Hindlimb muscle (tissue), 1 donor: ENCODE measurements at places on chromosomes 2 and 18. TPM values are rescaled to one million over a fixed set of nuclear protein-coding genes. Genes with fewer than 3 reads are reported as not detected.

EPC2 gene
- 26.4 TPM for polyA plus RNA-seq

IL1R2 gene
- 0.31 TPM for polyA plus RNA-seq

L3MBTL4 gene
- polyA plus RNA-seq = 1.2 TPM

CPO gene
- 0.37 TPM for polyA plus RNA-seq

ABCB6 gene
- polyA plus RNA-seq = 36.1 TPM

UNC80 gene
- polyA plus RNA-seq = 2.8 TPM

SP5 gene
- polyA plus RNA-seq = 5.5 TPM

NTSR2 gene
- polyA plus RNA-seq = not detected

ACOXL gene
- 0.32 TPM for polyA plus RNA-seq

RESP18 gene
- polyA plus RNA-seq = not detected

ANKRD30B gene
- polyA plus RNA-seq = not detected

CD207 gene
- 0.27 TPM for polyA plus RNA-seq

AQP12A gene
- 0.74 TPM for polyA plus RNA-seq

HNMT gene
- polyA plus RNA-seq = 26.9 TPM

SLC30A3 gene
- 2.8 TPM for polyA plus RNA-seq

PLB1 gene
- polyA plus RNA-seq = 2.4 TPM

LDAH gene
- polyA plus RNA-seq = 10.7 TPM

BOLL gene
- polyA plus RNA-seq = 3.0 TPM

GULP1 gene
- 18.3 TPM for polyA plus RNA-seq

CCNYL1 gene
- polyA plus RNA-seq = 10.3 TPM

LRRTM1 gene
- polyA plus RNA-seq = 0.48 TPM

TRIB2 gene
- 47.0 TPM for polyA plus RNA-seq

LYG1 gene
- polyA plus RNA-seq = 2.4 TPM

SERPINB4 gene
- polyA plus RNA-seq = 0.35 TPM

REG1A gene
- polyA plus RNA-seq = not detected

D2HGDH gene
- 25.0 TPM for polyA plus RNA-seq

C1GALT1C1L gene
- 1.3 TPM for polyA plus RNA-seq

NEU2 gene
- not detected for polyA plus RNA-seq

HTR2B gene
- 0.35 TPM for polyA plus RNA-seq

OR6B2 gene
- not detected for polyA plus RNA-seq

MLPH gene
- polyA plus RNA-seq = 0.85 TPM
